ENCODE measurements at places on chromosomes 1 and 21.

DNA sequence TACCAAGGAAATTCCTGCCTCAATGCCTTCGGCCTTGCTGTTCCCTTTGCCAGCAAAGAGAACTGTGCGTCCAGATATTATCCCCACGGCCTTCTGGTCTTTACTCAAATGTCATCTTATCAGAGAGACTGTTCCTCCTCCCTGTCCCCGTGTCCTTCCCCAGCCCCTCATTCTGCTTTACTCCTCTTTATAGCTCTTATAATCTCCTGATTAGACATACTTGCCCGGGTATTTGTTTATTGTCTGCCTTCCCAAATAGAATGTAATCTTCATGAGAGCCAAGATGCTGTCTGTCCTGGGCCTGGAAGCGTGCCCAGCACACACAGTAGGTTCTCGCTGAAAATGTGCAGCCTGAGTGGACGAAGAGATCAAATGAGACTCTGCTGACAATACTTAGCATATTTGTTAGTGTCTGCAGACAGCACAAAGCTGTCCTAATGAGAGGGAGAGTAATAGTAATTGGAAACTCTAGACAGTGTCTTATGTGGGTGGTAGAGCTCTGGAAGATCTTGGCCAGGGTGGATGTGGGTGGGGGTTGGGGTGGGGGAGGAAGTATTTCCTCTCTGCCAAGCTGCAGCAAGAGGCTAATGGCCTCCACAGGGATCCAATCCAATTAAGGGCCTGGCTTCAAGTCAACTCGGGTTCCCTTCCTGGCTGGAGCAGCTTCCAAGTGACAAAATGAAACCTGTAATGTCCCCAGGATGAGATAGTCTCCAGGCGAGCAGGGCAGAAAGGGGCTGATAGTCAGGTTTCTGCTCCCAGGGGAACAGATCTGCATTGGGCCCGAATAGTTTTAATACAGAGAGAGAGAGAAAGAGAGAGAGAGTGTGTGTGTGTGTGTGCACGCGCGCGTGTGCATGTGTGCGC, 9.5 kb upstream of the CLIC4 start:
- no peak for DNase-seq

GRCh38 chr1:233109096-233109495, 158.7 kb downstream of the NTPCR start:
- DNase-seq = no peak

DNA sequence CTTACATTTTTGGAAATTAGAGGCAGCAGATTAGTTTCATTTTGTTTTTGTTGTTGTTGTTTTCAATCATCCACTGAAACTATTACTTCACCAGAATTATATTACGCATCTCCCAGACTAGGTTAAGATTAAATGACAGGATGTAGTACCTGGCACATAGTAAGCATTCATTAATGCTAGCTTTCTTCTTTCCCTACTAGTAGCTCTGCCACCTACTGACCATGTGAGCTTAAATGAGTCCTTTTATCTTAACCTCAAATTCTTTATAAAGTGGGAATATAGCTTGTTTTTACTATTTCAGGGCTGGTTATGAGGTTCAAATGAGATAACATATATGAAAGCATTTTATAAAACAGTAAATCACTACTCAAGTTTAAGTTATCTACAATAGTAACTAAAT, 10.2 kb upstream of the ASPM start:
- no peak for DNase-seq

- peak; percentile 57 for DNase-seq
Measured at GRCh38 chr21:43287111-43287760, 118.4 kb downstream of the CRYAA start.

DNA sequence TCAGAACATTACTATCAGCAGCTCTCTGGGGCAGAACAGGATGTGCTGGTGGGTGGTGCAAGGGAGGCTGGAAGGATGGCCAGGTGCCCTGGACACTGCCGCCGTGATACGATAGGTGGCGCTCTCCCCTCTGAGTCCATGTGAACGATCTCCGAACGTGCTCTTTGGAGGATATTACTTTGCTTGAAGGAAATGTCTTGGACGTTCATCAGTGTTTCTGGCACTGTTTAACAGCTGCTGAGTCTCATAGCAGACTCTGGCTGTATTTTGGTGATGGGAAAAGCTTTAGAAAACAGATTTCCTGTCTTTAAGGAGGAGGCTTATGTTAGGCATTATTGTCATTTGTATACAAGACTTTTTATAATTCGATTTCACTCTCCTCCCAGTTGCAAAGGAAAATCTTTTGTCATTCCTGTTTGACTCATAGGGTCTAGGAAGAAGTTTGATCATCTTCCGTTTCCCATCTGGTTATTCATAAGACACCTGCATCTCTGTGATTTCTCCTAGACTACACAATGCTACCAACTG, 386.2 kb upstream of the ADGRL2 start:
- DNase-seq = peak; percentile 7

DNA sequence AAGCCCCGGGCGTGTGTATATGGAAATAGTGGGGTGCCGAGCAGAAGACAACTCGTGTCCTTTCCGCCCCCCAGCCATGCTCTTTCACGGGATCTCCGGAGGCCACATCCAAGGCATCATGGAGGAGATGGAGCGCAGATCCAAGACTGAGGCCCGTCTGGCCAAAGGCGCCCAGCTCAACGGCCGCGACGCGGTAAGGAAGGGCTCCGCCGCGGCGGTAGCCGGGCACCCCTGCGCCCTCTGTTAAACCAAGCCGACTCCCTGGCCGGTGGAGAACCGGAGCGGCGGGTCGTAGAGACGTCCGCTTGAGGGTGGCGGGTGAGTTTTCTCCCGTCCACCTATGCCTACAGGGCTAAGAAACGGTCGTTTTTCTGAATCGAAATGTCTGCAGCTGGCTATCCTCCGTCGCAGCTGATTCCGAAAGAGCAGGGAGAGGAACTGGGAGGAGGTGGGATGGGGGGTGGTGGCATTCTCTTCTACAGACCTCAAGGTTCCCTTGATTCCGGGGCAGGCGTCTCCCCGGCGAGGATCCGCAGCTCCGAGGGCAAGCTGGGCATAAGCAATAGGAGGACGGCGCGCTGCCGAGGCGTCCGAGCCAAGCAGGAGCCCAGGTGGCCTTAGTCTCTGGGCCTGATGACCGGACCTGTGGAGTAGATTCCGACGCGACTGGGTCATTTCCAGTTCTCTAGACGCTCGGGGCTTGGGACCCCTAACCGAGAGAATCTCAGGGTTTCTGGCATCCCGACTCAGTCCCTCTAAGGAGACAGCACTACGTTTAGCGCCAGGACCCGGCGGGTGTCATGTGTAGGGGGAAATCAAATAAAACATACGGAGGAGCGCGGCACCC, 856 bp downstream of the LHX9 start:
- DNase-seq = no peak

- DNase-seq = no peak
Measured at GRCh38 chr1:67610450-67610849, 74.6 kb upstream of the GADD45A start.

GRCh38 chr21:45440736-45441350, 35.9 kb downstream of the COL18A1 start:
- DNase-seq = no peak

DNA sequence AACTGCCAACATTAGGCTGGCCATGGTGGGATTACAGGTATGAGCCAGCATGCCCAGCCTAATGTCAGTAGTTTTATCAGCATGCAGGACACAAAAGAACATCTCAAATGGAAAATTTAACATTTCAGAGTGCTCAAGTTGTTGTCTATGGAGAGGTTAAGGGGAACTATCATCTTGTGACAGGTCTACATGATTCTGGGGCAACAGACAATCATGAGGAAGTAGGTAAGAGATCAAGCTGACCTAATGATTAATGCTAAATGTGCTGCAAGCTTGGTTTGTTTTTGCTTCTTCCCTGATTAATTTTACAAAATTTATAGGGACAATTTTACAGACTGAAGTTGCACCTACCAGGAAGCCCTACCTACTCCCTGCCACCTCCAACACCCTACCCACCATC, 36.6 kb downstream of the FMO4 start:
- DNase-seq = no peak

- DNase-seq = no peak
Measured at GRCh38 chr1:112708002-112708448, 1.1 kb upstream of the RHOC start.

- no peak for DNase-seq
Measured at GRCh38 chr1:22376001-22376400, 75.7 kb upstream of the ZBTB40 start.

DNA sequence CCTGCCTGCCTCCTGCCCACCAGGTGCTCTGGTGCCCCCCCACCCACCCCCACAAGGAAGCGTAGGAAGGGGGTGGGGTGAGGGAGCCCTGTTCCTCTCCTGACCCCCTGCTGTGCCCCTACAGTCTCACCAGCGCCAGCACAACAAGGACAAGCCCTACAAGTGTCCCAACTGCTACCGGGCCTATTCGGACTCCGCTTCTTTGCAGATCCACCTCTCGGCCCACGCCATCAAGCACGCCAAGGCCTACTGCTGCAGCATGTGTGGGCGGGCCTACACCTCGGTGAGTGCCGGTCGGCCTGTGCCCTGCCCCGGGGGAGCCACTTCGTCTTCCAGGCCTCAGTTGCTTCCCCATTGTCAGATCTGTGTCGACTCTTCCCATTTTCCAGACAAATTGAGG, 25.9 kb downstream of the A3GALT2 start:
- DNase-seq = no peak

Measured in NCI-H526 treated with DMSO at 0.1 percent for 48 hours (cell line).